ENCODE measurements at places on chromosomes 2 and 18.

DNA sequence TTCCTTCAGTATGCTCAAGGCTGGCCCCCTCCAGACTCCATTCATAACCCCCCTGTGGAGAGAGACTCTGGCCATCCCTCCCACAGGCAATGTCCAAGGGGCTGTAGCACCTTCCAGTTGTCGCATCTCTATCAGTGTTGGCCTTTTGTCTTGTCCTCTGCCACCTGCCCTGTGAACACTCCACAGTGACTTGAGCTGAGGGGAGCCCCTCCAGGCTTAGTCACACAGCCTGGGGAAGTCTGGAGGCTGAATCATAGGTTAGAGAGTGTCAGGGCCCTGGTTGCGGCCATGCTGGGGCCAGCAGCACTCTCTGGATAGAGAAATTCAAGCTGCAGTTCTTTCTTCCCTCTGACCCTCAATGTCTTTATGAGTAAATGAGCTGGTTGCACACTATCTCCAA lies 64.7 kb downstream of the GYPC start:
- DNase-seq, result no peak

GRCh38 chr2:105910497-105911238 lies 166.0 kb downstream of the NCK2 start:
- peak; percentile 28 for DNase-seq

DNA sequence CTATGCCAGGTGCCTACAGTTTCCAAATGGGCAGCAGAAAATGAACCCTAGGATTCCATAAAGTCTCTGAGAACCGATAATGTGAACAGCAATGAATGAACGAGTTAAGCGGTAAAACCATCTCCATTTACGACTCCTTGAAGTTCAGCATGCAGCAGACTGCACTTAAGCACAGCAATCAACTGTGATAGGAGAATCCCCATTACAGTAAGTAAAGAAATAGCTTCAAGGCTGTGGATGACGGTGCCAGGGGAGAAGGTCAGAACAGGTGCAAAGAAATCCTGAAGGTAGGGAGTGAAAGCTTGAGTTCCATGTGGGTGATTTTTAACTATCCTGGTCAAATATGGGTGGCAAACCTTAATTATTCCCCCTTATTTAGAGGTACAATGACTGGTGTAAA lies 444.4 kb downstream of the NCKAP5 start:
- no peak for DNase-seq

DNA sequence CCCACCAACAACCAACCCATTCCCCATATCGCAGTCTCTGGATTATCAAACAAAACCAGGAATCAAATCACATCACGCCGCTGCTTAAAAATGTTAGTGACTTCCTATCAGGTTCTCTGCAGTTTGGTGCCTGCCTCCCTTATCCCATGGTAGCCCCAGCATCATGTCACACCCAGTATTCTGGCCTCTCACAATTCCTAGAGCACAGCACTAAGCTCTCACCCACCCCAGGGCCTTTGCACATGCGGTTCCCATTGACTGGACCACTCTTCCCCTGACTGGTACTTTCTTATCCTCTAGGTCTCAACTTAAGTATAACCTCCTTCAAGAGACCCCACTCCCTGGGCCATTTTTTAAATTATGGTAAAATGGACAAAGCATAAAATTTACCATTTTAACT lies 12.8 kb downstream of the ATP8B1 start:
- DNase-seq, result no peak

DNA sequence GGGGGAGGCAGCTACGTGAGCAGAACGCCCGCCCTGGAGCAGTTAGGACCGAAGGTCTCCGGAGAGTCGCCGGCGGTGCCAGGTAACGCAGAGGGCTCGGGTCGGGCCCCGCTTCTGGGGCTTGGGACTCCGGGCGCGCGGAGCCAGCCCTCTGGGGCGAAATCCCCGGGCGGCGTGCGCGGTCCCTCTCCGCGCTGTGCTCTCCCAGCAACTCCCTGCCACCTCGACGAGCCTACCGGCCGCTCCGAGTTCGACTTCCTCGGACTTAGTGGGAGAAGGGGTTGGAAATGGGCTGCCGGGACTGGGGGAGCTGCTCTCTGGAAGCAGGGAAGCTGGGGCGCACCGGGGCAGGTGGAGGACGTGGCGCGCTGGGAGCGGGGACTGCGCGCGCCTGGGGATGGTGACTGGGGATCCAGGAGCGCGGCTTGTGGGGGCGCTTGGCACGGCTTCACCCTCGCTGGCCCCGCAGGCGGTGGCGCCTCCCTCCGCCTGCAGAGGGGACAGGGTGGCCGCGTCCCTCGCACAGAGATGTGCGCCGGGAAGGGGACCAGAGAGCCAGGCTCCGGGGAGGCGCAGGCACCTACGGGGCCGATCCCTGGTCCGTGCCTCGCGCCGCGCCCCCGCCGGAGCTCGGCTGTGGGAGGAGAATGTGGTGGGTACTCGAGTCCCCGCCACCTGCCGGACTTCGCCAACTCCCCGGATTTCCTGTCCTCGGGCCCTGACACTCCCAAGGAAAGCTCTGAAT lies 688 bp downstream of the CDH20 start:
- DNase-seq, result peak; percentile 55

DNA sequence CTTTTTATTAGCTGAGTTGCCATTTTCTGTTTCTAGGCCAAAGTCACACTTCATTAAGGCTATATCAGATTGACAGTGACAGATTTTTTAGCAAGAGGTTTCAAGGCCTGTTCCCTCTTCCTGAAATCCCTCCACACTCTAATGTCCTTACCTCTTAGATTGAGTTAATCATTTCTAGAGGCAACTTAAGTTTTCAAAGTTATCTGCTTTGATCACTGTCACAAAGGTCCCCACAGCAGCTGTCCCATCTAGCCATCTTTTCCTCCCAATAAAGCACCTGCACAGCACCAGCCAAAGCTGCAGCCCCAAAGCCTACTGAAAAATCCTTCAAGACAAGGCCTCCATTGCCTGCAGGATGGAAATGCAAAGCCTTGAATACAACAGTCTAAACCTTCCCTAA lies 13.4 kb downstream of the AMMECR1L start:
- DNase-seq, result no peak

GRCh38 chr18:70411876-70412435 lies 123.1 kb downstream of the SOCS6 start:
- peak; percentile 70 for DNase-seq

DNA sequence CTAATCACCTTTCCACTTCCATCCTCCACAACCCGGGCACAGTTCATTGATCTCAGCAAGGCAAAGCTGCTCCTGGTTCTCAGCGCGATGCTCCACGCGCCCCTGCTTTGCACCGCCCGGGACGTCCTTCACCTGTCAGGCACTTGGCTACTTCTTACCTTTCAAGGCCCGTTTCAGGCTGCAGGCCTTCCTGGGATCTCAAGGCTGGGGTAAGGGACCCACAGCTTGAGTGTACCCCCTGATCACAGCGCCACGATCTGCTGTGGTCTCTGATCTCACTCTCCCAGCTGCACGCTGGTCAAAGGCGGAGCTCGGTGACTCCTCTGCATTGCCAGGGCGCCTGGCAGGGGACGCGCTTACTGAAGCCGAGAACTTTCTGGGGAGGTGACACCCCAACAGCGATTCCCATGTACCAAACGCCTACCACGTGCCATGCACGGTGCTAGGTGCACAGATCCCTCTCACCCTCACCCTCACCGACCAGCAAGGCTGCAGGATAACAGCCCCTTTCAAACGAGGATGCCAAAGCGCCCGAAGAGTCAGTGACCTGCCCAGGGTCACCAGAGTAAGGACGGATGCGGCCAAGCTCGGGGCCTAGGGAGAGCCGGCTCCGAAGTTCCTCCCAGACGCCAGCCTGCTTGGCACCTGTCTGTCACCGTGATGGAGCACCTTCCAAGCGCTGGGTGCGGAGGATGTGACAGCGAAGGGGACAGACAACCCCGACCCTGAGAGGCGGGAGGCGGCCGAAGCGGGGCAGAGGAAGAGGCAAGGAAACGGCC lies 818 bp downstream of the ITGB1BP1 start:
- DNase-seq, result peak; percentile 64

GRCh38 chr2:121287146-121287798 lies 2.3 kb upstream of the TFCP2L1 start:
- no peak for DNase-seq

DNA sequence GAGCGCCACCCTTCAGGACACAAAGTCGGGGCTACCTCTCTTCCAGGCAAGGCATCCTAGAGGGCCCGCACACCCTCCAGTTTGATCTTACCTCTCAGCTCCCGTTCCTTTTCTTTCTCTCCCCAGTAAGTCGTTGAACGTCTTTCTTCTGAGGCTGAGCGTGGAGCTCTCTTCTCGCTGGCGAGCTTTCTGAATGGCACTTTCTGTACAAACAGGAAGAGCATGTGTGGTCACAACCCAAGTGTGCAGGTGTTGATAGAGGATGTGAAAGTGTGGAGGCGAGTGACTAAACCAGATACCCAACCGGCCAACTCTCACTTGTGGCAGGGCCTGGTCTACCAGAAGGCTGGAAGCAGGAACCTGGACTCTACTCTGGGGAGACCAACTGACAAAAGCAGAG lies at the start of gene AFF3:
AFF3 (minus strand) TSS at position 198 of the 400 bp plus-strand sequence. CDS start 38,136 bp downstream, outside the sequence.
- DNase-seq, result no peak

- no peak for DNase-seq
Measured at GRCh38 chr2:111045771-111046444, 74.8 kb upstream of the BCL2L11 start.

- DNase-seq, result no peak
Measured at GRCh38 chr2:218471036-218471435, 52.1 kb downstream of the VIL1 start.

DNA sequence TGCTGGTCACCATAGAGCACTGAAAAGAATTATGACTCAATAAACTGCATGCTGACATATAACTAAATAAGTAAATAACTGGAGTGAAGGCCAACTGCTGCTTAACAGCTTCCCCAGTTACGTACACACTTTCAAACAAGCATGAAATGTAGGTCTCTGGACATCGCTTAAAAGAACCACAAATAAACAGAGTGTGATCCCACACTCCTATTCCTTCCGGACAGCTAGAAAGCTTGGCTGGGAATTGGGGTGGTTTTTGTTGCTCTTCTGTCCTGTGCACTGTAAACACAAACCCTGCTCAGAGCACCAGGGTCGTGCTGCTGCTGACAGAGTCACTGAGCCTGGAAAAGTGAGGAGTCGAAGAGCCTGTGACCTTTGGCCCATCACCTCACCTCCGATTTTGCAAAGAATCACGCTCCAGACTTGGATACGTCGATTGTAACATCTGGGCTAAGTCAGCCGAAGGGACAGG lies 162.7 kb upstream of the NT5C1B start:
- DNase-seq, result peak; percentile 6

- DNase-seq, result no peak
Measured at GRCh38 chr2:142863485-142863961, 13.9 kb upstream of the KYNU start.

DNA sequence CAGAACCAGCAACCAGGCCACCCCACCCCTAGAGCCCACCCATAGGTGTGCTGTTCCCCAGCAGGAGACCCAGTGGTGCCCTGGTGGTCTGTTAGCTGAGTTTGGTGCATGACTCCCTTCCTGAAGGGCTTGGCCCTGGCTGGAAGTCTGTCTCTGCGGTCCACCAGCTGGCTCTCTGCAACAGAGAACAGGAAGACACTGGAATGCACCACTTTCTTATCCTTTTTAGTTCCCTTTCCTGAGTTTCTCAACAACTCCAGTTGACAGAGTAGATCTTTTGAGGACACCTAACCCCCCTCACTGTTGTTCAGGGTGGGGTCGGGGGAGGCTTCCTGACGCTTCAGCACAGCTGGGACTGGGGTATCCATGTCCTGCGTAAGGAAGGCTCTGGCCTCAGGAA lies 11.9 kb upstream of the RPL37A start:
- DNase-seq, result no peak

DNA sequence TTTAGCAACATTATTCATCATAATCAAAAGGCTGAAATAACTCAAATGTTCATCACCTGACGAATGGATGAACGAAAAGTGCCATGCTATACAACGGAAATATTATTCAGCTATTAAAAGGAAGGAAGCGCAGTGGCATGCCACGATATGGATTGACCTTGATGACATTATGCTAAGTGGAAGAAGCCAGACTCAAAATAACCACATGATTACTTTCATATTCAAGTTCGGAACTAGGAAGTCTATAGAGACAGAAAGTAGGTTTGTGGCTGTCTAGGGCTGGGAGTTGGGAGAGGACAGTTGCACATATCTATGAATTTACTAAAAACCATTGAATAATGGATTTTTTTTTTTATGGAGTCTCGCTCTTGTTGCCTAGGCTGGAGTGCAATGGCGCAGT lies 13.4 kb upstream of the PDIA6 start:
- no peak for DNase-seq

GRCh38 chr2:221554769-221555493 lies 17.2 kb downstream of the EPHA4 start:
- DNase-seq, result peak; percentile 41

GRCh38 chr2:107025869-107026380 lies 140.0 kb upstream of the ST6GAL2 start:
- peak; percentile 36 for DNase-seq

- peak; percentile 52 for DNase-seq
Measured at GRCh38 chr2:219058541-219059374, 2.0 kb downstream of the IHH start.

DNA sequence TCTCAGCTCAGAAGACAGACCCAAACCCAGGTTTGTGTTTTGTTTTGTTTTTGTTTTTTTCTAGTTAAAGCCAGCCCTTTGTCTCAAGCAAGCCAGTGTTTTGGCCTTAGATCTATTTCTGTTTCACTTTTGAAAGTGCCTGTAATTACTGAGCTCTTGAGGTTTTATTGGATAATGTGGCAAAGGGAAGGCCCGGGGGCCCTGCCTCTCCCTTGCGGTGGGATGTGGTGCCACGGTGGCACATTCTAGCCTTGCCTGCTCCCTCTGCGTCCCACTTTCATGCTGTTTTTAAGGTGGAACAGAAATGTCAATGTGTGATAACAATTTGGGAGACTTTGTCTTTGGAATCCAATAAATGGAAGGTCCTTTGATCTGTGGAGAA lies 2.5 kb downstream of the HPCAL1 start:
- DNase-seq, result peak; percentile 85

DNA sequence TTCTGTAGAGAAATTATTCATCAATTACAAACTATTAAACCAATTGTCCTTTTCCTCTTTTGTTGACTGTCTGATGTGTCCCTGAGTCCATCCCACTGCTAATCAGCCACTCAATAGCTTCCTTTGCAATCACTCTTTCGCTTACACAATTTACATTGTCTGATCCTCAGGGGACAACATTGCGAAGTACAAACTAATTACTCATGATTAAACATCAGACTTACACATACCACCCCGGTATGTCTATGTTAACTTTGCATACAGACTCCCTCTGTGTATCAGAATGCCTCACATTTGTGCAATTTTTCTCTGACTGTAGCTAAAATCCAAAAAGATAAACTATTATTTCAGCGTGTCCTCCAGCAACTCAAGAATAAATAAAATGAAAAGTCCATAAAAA lies 264.4 kb upstream of the REV1 start:
- peak; percentile 64 for DNase-seq

- no peak for DNase-seq
Measured at GRCh38 chr2:82259551-82259950, 1955.0 kb upstream of the LRRTM1 start.

GRCh38 chr2:161321944-161322648 lies 13.9 kb downstream of the PSMD14 start:
- DNase-seq, result peak; percentile 44

All from adipocyte (in vitro differentiated cells).